ENCODE measurements at places on chromosomes 2 and 18. TPM values are rescaled to one million over a fixed set of nuclear protein-coding genes. Genes with fewer than 3 reads are reported as not detected.

RGPD4 gene
- total RNA-seq: not detected

AOX1 gene
- total RNA-seq: 3.3 TPM

TWIST2 gene
- 21.8 TPM for total RNA-seq

CCNYL1 gene
- 8.2 TPM for total RNA-seq

KIAA1328 gene
- total RNA-seq: 18.1 TPM

CD207 gene
- not detected for total RNA-seq
